Effector CD4-positive, alpha-beta T cell (primary cell): ENCODE measurements at places on chromosomes 3 and 15.

DNA sequence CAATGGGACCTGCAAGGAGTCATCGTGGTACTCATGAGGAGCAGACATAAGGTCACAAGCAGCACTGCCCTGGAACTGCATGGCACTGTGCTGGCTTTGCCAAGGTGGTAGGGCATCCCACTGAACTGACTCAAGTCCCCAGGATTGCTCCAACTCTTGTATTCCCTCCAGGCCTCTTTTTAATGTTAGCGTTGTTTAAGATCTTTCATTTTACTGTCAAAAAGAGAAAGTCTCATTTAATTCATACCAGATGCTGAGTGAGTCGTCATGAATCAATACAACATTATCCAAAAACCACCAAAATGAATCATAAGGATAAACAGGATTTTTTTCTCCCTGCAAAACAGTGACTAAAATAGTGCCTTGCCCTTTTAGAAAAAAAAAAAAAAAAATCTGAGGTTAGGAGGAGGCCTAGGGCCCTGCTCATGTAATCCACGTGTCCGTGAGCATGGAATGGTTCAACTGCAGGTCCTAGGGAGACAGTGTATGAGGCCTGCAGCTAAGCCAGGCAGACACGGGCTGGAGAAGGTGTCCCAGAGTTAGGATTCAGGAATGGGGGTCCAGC, 36.7 kb upstream of the BLM start:
- no peak for DNase-seq

- DNase-seq = no peak
Measured at GRCh38 chr15:96247621-96248305, 82.7 kb upstream of the NR2F2 start.

DNA sequence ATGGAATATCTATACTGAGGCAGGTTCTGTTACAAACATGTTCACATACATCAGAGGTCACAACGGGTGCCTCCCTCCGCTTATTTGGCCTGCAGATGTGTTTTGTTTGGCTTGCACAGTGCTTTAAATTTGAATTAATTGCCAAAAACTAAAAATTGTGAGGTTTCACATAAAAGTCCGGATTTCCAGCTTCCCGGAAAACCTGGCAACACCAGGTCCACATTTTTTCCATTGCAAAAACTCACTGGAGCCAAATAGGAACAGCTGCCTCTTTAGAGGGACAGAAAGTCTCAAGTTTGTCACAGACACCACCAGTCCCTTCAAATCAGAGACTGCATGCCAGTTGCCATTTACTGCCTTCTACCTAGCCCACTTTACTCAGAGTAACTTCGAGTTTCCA, 205.9 kb upstream of the MDFIC2 start:
- DNase-seq = no peak

- no peak for DNase-seq
Measured at GRCh38 chr3:124780356-124780755, 50.1 kb downstream of the UMPS start.

GRCh38 chr3:98532709-98533571, 1.2 kb downstream of the GPR15 start:
- DNase-seq = no peak

- no peak for DNase-seq
Measured at GRCh38 chr3:11435440-11436165, 163.4 kb downstream of the ATG7 start.

DNA sequence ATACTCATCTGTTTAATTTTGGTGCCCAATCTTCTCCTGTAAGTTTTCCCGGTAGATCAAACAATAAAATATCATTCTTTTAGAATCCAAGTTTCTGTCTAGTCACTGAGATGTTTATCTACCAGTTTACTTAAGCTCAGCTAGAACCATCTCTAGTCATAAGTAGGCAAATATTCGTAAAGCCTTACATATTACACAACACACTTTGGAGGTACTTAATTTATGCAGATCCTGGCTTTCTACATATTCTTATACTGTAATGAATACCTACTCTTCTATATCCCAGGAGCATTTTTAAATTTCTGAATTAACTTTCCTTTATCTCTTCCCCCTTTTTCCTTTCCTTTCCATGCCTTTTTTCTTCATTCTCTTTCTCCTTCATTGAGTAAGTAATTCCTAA, 185.9 kb upstream of the ZBTB20 start:
- DNase-seq = no peak

GRCh38 chr3:87975716-87976115, 83.1 kb downstream of the CGGBP1 start:
- DNase-seq = no peak

- DNase-seq = no peak
Measured at GRCh38 chr3:197881270-197881969, 68.6 kb upstream of the RPL35A start.

GRCh38 chr3:9864200-9864927, 15.7 kb downstream of the CIDEC start:
- DNase-seq = no peak

DNA sequence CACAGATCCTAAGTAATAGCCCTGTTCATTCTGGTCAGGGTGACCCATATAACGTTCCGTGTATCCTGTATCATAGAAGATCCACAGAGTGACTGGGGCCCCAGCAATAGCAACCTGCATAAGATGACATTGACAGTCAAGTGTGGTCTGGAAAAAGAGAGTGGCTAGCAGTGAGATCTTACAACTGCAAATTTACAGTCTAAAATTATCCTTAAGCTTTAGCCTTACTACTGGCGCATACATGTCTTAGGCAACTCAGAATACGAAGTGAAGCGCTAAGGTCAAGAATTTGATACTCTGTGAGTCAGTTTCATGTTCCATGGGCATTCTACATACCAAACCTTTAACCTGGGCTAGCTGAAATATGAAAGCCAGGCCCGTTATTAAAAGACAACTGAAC, 29.2 kb upstream of the IGDCC4 start:
- DNase-seq = no peak

- no peak for DNase-seq
Measured at GRCh38 chr15:94970802-94971201, 739.4 kb downstream of the MCTP2 start.

DNA sequence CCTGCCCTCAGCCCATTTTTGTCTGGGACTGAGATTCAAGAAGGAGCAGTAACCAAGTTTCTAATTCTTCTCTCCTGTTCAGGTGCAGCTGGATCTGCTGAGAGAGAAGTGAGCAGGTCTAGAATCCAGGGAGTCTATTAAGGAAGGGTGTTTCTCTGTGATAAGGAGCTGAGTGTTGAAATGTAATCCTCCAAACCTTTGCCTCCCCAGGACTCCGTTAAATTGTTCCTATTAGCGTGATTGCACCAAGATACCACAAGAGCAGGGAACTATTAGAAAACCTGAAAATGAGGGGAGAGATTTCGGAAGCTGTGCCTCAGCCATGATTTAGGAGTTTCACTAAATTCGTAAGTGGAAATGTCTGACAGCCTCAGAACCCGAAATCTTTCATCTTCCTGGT, 192.6 kb downstream of the EBLN2 start:
- no peak for DNase-seq

- DNase-seq = no peak
Measured at GRCh38 chr3:13564751-13565560, 16.0 kb downstream of the FBLN2 start.

- DNase-seq = no peak
Measured at GRCh38 chr3:148938306-148938705, 53.0 kb upstream of the GYG1 start.

DNA sequence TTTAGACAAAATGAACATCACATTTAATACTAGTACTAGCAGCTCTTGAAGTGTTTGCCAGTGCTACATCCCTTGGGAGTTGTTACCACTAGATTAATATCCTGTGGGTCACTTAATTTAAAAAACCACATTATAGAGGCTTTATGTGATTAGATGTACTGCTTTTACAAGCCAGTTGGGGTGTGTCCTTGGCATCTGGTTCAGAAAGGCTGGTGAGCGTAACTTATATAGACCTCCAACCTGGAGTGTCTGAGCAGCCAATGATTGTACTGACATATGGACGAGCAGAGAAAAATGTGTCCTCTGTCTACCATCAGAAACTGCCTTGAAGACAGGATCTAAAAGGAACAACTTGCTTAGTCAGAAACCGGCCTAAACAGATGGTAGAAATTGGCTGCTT, 306.2 kb upstream of the ATP11B start:
- no peak for DNase-seq

DNA sequence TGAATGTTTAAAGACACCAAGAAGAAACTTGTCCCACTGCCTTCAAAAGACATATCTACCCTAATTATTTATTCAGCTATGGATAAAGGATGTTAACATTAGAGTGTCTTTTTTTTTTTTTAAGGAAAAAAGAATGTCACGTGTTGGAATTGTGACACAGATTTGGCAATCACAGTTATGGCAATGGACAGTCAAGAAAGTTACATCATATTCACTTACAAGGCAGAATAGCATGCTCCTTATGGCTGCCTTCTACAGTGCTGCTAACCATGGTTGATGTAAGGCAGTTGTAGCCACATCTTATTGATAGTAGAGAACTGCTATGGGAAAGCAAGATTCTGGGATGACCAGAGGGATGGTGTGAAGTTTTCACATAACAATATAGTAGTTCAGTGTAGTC, 128.8 kb upstream of the ZBTB20 start:
- DNase-seq = no peak

- DNase-seq = no peak
Measured at GRCh38 chr3:74009961-74010844, 385.5 kb upstream of the PDZRN3 start.

DNA sequence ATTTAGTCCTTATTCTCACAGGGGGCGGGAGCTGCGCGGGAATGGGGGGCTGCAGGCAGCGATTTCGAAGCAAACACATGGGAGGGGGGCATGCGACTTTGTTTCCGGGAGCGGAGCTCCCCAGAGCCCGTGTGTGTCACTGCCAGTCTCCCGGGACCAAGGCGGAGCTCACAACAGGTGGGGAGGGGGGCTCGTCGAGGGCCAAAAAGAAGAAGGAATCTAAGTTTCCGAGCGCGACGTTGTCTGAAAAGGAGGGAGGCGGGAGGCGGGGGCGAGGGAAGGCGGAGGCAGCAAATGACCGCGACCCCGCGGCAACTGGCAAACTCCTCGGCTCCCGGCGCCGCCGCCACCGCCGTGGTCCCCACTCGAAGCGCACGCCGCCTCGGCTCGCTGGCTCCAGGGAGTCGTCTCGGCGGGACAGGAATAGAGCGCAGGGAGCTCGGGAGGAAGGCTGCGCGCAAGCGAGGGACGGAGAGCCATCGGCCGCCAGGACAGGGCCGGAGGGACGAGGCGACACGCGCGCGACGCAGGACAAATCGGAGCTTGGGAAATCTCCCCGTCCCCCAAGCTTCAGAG, 1.4 kb downstream of the FOXP1 start:
- peak; percentile 19 for DNase-seq

GRCh38 chr15:56608140-56608778, 125.0 kb downstream of the ZNF280D start:
- no peak for DNase-seq

- no peak for DNase-seq
Measured at GRCh38 chr3:146162561-146162960, 1.6 kb upstream of the PLOD2 start.

GRCh38 chr15:39491886-39492490, 88.9 kb upstream of the THBS1 start:
- DNase-seq = no peak

DNA sequence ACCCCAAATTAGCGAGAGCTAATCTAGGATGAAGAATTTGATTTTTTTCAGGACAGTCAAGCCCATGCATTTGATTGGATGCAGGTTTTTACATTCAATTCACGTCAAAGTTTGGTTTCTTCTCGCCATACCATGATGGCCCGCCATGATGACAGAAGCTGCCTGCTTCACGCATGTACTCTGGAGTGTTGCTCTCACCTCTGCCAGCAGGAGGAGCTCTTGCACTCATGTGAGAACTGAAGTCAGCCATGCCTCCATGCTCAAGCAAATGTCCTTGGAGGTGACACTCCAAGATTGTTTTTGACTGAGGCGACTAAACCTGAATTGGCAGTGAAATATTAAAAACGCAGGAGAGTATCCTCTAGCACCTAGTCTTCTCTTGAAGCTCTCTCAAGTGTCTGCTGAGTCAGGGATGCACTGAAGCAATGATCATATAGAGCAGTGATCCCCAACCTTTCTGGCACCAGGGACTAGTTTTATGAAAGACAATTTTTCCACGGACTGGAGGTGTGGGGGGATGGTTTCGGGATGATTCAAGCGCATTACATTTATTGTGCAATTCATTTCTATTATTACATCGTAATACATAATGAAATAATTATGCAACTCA, 120.9 kb downstream of the SAMMSON start:
- DNase-seq = peak; percentile 35

DNA sequence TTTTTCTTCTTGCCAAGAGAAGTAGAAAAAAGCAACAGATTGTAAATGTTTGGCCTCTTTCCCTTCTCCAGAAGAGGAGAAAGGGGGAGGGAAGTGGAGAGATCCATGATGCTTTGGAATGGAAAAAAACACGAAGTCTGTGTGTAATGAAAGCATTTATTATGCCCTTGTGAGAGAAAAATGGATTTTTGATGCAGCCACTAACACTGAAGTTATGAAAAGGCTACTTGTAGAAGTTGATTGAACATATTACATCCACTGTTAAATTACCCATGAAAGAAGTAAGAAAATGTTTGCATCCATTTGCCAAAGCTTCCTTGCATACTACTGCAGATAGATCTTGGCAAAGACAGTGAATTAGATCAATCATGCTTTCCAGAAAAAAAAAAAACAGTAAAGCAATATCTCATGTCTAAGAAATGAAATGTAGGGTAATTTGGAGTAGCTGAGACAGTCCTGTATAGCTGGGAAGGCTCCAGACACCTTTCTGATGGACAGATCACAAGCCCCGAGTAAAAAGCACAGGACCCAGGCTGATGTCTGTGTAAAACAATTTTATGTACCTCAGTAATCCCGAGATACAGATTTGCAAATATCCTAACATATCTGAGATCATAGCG, 295.5 kb downstream of the PLOD2 start:
- DNase-seq = no peak

GRCh38 chr3:4804161-4805058, 174.8 kb upstream of the BHLHE40 start:
- DNase-seq = no peak

DNA sequence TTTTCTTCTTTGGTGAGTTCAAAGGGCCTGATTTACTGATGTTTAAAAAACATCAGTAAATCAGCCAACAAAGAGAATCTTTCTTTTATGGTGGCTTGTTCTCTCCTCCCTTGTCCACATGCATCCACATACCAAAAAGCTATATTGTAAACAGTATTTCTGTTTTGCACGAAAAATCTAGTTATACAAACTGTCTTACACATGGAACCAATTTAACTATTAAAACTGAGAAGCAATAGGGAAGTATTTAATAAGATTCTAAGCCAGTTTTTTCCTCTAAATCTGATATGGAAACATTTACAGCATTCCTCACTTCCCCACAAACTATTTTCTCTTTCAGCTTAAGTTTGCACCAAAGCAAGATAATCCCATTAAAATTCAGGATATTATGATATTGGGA, 110.8 kb upstream of the ICE2 start:
- DNase-seq = no peak
